SW 1271 (cell line): ENCODE measurements at places on chromosomes 2 and 18.

- no peak for DNase-seq
Measured at GRCh38 chr2:205731583-205731981, 49.3 kb downstream of the NRP2 start.

DNA sequence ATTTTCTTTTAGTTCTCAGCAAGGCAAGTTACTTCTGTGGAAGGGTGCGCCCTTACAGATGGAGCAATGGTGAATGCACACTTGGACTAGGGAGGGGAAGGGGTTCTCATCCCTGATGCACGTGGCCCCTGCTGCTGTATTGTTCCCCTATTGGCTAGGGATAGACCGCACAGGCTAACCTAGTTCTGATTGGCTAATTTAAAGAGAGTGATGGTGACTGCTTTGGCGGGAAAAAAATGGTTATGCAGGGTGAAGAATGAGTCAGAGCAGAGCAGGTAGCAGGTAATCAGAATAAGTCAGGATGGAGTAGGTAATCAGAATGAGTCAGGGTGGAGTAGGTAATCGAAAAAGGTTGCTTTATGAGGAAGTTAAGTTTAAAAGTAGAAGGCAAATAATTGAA lies 171.5 kb downstream of the MTCL1 start:
- DNase-seq: no peak

DNA sequence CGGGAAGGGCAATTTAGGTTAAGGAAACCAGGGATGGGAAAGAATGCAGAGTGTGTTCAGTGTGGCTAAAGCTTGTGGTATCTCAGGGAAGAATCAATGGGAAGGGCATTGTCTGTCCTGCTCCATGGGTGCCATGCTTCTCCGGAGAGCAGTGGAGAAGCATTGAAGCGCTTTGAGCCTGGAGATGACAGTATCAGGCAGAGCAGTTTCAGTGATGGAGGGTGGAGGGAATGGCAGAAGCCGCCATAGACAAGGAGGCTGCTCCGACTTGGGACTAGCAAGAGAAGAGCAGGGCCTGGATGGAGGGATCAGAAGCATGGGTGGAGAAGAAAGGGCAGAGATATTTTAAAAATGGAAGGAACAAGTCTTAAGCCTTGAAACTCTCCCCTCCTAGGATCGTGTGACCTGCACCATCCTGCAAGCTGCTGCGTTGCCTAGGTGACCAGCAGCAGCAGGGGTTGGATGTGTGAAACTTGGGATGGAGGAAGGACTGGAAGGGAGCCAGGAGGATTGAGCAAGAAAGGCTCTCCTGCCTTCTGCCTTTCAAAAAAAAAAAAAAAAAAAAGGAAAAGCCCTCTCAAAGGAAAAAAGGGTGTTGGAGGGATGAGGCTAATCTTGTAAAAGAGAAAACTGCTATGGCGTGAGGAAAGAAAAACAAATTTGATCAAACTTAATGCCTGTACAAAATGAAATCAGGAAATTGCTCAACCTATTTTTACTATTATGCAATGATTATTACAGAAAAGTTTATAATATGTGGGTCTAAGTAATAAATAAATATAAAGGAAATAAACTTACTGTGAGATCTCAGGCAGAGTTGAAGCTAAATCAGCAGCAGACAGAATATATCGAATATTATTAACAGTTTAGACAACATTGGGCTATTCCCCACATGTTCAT lies 493.8 kb upstream of the NRP2 start:
- DNase-seq: no peak

DNA sequence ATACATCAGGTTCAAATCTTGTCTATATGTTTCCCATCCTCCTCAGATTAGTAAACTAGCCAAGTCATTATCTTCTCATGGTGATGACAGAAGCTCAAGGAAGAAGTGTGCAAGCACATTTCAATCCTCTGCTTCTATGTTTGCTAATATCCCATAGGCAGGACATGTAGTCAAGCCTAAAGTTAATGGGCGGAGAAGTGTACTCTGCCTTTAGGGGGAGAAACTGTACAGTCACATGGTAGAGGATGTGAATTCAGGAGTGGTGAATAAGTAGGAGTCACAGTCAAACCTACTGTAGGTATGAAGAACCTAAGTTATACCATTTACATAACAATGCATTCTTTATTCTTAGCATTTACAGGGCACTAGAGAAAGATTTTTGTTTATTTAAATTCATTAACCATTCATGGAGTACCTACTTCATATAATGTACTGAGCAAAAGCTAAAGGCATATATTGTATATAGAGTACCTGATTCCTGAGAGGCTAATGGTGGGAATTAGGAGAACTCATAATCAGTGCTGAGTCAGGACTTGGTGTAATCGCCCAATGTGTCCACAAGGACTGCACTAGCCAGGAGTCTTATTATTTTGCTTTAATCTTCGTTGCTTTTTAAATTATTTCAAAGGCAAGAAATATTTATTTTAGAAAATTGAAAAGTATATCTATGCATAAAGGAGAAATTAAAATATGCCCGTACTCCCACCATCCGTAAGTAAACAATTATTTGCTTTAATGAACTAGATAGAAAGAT lies 394.3 kb upstream of the ETAA1 start:
- DNase-seq: no peak

GRCh38 chr2:69086466-69086865 lies 73.5 kb downstream of the ANTXR1 start:
- DNase-seq: no peak

DNA sequence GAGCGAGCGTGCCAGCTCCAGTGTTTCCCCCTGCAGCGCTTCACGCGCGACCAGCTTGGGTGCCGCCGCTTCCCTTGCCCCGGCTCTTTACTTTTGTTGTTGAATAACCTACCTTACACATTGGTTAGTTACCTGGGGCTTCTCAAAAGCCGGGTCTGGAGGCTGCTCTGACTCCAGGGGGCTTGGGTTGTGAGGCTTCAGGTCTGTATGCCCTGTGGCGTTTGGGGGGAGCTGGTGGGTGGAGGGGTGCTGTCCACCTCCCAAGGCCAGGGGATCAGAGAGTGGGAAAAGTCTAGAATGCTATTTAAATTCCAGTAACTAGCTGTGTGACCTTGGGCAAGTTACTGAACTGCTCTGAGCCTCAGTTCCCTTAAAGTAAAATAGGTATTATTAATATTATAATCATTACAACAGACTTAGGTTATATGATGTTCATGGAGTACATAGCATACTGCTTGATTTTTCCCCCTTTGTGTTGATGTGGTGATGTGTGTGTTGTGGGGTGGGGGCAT lies 770 bp downstream of the LYPD6B start:
- no peak for DNase-seq
